Activated naive CD4-positive, alpha-beta T cell treated with Interleukin-2 at 50 U/mL for 16 hours (primary cell): ENCODE measurements at places on chromosomes 11 and 22.

DNA sequence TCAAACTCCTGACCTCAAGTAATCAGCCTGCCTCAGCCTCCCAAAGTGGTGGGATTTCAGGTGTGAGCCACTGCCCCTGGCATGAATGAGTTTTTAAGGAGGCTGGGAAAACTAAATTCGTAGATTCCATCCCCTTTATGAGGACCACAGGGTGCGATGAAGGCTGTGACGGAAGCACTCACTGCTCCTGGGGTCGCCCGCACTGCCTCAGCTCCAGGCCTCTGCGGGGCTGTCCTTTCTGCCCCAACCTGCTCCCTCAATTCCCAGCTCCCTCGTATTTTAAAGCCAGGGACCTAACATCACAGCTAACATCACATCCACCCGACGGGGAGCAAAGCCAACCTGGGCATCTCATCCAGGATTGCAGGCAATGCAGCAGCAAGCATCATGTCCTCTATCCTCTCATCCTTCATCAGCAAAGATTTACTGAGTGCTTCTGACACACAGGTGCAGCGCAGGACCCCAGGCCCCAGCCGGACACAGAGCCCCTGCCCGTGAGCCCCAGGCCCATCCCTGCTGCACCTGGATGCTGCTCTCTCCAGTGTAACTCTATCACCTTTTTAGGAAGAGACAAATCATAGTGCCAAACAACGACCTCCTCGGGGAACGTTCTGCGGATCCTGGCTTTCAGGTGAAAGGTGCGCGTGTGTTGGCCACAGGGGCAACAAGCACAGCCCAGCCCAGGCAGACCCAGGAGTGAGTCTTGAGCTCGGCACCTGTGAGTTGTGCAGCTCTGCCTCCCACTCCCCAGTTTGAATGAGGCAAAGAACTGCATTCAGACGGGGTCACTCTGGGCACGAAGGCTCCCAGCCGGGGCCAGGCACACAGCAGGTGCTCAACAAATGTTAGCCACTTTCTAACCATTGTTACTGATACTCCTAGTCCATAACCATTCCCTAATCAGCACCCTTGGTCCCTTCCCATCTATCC lies 134.3 kb downstream of the CRYBB2 start:
- no peak for DNase-seq

DNA sequence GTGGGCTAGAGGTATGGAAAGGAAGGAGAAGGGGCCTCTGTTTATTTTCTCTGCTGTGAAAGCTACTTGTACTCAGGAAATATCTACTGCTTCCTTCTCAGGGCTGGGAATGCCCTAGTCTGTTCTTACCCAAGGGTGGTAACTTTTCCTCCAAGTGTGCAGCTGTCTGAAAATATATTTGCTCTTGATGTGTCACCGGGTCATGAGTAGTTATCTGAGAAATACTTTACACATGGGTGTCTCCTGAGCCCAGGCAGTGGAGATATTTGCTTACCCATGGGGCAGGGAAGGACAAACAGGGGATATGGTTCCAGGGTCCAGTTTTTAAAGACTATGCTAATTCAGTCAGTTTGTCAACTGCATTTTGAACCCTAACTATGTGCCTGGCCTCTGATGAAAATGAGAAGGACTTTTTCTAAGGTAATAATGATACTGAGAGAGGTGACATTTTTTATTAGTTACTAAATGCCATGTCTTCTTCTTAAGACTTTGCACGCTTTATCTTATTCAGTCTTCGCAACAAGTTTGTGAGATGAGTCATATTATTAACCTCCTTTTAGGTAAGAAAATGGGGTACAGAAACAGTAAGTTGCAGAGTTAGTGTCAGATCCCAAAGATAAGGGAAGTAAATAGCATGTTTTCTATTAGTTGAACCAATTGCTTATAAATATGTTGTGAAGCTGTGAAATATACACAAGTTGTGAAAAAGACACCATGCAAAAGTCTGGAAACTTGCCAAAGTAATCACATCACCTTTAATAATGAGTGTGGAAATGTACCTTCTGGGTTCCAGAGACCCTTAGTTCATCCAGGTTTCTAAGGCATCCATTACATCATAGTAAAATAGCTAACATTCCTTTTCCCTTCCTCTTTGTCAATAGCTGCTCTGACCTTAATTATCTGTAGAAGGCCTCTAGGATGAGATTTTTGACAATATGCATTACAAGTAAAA lies 22.9 kb downstream of the SYTL2 start:
- no peak for DNase-seq

GRCh38 chr11:100925935-100926334 lies 203.7 kb downstream of the PGR start:
- DNase-seq, result no peak

DNA sequence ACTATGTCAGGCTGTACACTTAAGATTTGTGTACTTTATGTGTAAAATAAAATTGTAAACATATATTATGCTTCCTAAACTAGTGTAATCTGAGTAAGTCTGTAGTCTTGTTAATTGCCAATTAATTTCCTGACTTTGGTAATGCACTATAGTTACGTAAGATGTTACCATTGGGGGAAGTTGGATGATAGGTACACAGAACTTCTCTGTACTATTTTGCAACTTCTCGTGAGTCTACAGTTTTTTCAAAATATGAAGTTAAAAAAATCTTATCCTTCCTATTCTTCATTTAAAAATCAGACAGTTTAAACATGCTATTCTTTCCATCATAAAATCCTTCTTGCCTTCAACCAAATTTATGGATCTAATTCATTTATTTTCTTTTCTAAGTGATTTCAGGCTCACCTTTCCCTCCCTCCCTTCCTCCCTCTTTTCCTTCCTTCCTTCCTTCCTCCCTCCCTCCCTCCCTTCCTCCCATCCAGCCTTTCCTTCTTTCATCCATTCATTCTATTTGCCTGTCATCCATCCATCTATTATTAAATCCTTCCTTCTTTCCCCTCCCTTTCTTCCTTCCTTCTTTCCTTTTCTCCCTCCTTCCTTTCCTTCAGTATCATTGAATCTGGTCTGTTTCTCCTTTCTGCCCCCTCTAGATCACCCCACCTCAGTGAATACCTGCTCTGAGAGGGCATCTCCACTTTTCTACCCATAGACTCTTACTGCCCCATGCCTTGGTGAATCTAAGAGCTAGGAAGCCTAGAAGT lies 22.1 kb upstream of the ASCC2 start:
- no peak for DNase-seq

DNA sequence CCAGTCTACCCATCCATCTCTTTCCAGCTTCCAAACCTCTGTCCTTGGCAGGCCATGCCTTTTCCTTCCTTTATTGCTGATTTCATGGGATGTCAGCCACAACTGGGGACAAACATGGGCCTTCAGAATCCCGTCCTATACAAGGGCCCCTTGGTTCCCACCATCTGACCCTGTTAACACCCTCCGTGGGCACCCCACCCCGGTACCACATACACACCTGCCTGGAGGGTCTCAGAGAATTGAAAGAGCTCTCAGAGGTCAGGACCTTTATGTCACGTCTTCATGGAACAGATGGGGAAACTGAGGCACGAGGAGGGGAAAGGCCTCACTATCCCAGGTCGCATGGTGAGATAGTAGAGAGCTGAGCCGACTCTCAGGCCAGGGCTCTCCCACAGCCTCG lies 53.0 kb downstream of the MPPED1 start:
- no peak for DNase-seq
